Fibroblast of skin of back (primary cell): ENCODE measurements at places on chromosomes 12 and 14.

DNA sequence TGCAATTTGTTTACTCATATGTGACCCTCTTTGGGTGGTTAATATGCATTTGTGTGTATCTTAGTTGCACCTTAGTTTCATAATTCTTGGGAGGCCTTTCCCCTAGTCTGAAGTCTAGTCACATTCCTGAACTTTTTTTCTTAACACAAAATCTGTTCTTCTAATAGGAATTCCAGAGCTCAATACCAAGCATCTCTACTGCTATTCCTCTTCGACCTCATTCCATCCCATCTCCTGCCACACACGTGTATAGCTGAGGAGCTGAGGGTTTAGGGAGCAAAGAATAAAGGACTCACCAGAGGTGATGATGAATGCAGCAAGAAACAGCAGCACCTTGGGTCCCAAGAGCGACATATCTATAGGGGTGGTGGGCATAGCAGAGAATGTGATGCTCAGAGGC, 875 bp downstream of the MFAP5 start:
- peak; percentile 29 for DNase-seq

DNA sequence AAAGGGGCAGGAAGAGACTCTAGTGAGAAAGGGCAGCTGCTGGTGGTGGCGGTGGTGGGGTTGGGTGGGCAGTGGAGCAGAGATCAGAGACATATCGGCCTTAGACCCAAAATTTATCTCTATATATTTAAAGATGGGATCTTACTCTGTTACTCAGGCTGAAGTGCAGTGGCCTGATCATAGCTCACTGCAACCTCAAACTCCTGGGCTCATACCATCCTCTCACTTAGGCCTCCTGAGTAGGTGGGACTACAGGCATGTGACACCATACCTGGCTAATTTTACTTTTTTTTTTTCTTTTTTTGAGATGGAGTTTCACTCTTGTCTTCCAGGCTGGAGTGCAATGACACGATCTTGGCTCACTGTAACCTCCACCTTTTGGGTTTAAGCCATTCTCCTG, 18.6 kb upstream of the ITGA5 start:
- no peak for DNase-seq

GRCh38 chr12:131137836-131138637, 184.3 kb downstream of the ADGRD1 start:
- no peak for DNase-seq

DNA sequence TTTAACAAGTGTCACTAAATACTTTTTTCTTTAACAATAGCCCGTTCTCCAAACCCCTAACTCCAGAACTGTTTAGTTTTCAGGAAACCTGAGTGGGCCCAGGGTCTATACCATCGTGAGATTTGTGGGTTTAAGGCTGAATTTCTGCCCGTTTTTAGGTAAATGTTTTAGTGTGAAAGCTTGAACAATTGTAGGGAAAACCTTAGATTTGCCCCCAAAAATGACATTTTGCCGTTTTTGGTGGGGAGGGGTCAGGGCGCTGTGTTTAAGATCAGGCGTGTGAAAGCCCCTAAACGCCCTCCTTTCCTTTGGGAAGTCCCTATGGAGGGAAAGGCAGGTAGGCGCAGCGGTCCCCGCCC, 320 bp upstream of the PRPF39 start:
- no peak for DNase-seq

DNA sequence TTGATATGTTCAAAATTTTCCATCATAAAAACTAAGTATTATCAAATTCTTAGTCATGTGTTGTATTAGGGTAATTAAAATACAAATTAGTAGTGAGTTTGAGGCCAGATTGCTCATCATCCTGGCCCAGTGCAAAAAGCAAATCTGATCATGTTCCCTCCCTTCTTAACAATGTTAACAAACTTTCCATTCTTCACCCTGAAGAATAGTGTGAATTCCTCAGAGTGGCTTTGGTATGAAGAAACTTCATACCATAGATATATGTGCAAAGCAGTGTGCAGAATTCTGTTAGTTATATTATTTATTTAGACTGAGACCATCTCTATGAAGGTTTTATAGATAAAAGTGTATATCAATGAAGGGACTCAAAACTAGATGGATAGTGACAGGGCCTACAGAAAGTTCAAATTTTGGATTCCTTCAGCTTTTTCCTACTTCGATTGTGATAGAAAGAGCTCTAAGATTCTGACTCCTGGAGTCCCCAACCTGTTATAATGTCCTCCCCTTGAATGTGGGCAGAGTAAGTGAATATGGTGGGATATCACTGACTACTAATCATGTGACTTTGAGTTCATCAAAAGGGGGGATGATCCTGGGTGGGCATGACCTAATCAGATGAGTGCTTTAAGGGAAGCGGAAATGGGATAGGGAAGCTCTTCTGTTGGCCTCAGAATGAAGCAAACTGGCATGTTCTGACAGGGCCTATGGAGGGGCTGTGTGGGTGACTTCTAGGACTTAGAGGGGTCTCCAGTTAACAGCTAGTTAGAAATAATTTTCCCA, 271.4 kb downstream of the BTG1 start:
- peak; percentile 33 for DNase-seq

DNA sequence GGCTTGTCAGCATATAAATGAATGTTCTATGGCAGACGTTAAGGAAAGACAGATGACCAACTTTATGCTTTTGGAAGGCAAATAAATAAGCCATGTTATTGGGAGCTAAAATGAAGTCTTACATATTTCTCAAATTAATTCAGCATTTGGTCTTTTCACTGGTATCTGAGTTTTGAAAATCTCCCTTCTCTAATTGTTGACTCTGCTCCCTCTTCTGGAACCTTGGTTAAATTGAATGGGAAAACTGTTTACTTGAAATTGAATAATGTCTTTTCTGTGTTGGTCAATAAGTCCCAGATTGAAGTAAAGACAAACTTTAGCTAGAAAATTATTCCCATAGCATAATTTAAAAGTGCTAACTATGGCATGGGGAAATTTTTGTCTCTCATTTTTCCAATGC, 38.7 kb downstream of the LGR5 start:
- peak; percentile 21 for DNase-seq

DNA sequence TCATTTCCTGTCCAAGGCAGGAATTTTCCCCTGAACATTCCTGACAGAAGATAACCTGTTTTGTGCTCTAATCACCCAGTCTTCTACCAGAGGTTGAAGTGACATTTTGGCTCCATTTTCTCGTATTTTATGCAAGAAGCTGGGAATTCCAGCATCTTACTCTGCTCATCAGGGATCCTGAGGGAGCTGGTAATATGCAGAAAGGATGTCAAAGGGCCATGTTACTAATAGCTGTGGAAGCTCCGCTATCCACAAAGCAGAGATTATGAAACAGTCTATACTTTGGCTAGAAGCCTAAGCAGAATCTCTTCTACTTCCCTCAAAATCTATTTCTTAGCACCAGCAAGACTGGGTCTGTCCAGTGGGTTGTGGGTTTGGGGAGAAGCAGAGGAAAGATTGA, 613.0 kb downstream of the DIO2 start:
- peak; percentile 50 for DNase-seq

- DNase-seq = no peak
These were observed 127.3 kb upstream of the HIF1A start for GRCh38 chr14:61567838-61568571.

GRCh38 chr12:120733574-120733973, 7.9 kb downstream of the ACADS start:
- no peak for DNase-seq

DNA sequence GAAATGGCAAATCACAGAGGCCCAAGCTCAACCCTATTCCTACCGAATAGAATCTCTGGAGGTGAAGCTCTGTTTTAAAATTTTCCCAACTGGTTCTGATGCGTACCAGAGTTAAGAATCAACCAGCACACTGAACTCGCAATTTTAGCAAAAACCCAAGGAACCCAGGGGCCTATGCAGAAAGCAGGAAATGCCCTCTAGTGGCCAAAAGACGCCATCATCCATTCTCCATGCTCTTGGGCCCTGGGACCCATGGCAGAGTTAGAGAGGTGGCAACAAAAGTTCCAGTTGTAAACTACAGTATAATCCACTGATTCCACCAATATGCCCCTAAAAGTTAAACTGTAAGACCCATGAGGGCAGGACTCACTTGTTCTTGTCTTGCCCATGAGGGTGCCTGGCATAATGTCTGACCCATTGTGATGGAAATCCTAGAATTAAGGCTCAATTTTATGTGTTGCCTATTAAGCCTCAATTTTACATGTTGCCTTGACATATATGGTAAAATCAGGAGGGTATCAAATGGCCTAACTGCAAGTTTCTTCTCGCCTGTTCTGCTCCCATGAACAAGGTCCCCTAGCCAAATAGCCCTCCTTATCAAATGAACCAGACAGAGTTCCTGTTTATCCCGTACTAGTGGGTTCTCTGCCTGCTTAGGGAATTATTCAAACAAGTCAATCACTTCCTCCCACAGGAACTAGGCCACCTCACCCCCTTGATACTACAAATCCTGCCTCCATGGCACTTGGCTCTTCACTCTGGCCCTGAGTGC, 137.5 kb upstream of the CPM start:
- peak; percentile 65 for DNase-seq

GRCh38 chr14:34983148-34983760, 462 bp downstream of the SRP54 start:
- DNase-seq = no peak

DNA sequence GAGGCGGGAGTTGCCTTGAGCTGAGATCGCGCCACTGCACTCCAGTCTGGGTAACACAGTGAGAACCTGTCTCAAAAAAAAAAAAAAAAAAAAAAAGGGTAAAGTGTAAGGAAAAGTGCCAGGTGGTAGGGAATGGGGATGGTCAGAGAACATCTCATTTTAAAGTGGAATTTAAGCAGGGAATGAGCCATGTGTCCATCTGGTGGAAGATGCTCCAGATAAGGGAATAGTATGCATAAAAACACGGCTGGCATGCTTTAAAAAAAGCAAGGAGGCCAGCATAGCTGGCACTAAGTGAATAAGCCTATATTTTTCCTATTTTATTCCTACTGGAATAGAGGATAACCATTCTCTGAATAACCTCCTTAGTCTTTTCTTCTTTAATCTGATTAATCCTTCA, 33.7 kb downstream of the FAM186A start:
- no peak for DNase-seq

GRCh38 chr12:113819495-113819894, 146.6 kb downstream of the RBM19 start:
- DNase-seq = no peak

GRCh38 chr14:35883677-35884293, 57.6 kb downstream of the BRMS1L start:
- DNase-seq = peak; percentile 19

- DNase-seq = no peak
These were observed 244.2 kb upstream of the CCDC196 start for GRCh38 chr14:66242001-66242400.

GRCh38 chr14:23929822-23930294, 23.7 kb upstream of the DHRS4 start:
- DNase-seq = peak; percentile 75

GRCh38 chr12:126607867-126608266, 1542.6 kb downstream of the AACS start:
- no peak for DNase-seq

DNA sequence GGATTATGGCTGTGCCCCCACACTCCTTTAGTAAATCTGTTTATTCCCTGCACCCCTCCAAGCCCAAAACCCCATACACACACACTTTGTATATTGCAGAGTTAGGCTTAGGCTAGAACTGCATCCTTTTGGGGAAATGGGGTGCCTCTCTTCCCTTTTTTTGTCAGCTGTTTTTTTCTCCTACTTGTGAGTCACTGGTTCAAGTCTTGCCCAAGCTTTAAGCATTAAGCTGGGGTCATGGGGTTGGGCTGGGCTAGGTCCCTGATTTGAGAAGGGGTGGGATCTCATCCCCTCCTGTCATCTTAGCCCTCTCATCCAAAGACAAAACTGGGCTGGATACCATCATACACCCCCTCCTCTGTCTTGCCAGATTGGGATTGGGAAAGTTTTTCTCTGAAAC, 1.6 kb downstream of the LRP1 start:
- DNase-seq = no peak

DNA sequence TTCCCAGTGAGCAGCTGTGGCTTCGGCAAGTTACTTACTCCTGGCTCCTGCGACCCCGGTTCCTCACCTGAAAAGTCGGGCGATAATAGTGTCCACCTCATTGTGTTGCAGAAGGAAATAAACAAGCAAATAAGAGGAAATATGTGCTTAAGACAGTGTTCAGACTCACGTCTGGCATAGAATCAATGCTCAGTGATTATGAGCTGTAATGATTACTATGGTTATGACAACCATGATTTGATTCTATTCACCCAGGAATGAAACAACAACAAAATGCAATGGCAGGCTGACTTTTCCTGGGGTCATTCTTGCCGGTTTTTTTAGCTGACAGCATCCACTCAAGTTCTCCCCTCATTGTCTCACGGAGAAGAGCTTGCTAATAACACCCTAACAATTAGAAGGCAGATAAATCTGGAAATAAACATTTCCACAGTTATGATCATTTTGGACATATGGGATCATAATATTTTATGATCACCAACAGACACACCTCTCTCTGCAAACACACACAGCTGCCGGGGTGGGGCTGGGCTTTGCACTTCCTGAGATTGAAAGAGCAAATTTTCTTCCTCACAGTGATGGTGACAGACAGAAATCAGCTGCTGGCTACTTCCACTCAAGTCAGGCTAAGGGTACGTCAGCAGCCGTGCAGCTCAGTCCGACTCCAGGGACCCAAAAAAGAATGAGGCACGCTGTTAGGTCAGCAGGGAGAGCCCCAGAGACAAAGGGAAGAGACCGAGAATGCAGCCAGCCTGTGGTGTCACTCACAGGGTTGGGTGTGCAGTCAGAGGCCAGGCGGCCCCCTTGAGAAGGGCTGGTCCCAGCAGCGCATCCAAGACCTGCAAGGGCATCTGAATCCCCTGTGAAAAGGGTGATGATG, 158.0 kb downstream of the RIMBP2 start:
- no peak for DNase-seq

GRCh38 chr14:58954901-58955861, 233.3 kb upstream of the DAAM1 start:
- peak; percentile 60 for DNase-seq
